Stimulated activated CD8-positive, alpha-beta memory T cell treated with anti-CD3 and anti-CD28 coated beads, Interleukin-2, amount 100 ng/mL, for 48 hours (primary cell): ENCODE measurements at places on chromosomes 1 and 21.

- peak; percentile 84 for DNase-seq
Observed at GRCh38 chr1:41739061-41739955, 179.4 kb downstream of the HIVEP3 start.

DNA sequence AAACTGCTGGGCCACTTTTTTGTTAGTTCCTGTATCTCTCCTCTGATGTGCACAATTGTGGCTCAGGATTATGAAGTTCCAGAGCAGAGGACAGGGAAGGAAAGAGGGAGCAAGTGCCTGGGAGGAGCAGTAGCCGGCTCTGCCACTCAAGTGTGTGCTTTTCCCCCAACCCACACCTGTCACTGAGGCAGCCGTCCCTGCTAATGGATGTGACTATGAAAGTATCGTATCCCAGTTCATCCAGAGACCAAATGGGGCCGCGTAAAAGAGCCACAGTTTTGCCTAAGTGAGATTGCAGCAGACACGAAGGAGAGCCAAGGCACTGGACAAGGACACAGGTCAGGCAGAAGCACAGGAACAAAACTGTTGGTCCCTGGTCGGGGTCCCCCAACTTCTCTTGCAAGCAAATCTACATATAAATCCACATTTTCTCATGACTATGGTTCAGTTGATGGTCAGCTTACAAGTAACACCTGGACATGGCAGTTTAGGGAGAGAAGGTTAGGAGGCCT lies 204.7 kb downstream of the RHOU start:
- no peak for DNase-seq

GRCh38 chr1:42657981-42658876 lies at the start of gene PPIH:
PPIH (plus strand) TSS chr1:42658423; CDS start chr1:42658447, 24 bp downstream.
- peak; percentile 92 for DNase-seq

GRCh38 chr1:232248276-232248820 lies 381.6 kb downstream of the SIPA1L2 start:
- DNase-seq, result no peak

DNA sequence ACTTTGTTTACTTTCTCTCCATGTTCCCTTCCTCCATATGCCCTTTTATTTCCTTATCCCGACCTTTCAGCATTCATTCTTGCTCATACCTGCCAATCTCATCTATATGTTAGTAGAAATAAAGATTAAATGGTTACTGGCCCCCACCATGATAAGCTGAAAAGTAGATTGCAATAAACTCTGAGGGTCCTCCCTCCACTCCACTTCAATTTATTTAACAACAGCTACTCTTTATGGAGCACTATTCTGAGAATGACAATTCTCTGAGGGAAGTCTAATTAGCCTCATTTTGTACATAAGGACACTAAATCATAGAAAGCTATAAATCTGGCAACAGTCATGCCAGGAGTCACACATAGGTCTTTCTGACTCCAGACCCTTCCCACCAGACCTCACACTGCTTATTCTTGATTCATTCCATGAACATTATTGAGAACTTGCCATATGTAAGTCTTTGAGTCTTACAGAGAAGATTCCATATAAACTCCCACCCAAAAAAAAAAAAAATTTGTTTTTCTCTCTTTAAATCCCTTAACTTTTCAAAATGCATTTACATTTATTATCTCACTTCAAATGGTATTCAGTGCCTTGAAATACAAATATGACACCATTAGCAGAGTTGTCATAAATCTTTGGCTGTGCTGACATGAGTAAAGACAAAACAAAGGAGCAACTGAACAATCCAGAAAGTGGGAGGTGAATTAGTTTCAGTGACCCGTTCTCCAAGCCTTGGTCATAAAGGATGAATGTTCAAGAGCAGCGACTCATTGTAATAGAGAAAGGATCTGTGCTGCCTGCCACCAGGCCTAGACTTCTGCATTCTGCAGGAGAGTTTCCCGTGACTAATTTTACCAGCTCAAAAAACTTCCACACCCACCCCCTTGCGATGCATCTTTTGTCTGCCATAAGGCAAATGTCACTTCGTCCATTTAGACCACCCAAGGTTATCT lies 28.5 kb downstream of the PALMD start:
- no peak for DNase-seq

DNA sequence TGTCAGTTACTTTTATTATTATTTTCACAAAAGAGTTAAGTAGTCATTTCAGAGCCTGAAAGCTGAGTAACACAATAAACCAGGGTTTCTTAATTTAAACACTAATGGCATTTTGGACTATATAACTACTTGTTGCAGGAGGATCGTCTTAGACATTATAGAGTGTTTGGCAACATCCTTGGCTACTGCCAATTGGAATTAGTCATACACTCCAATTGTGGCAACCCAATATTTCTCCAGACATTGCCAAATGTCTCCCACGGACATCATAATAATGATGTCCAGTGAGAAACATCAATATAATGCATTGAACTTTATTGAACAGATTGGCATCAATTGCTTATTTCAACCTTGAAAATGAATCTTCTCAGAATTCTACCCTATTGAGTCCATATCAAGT lies 441.9 kb upstream of the ADGRL4 start:
- no peak for DNase-seq

- DNase-seq, result no peak
Observed at GRCh38 chr1:1291548-1292441, 11.6 kb downstream of the SCNN1D start.

DNA sequence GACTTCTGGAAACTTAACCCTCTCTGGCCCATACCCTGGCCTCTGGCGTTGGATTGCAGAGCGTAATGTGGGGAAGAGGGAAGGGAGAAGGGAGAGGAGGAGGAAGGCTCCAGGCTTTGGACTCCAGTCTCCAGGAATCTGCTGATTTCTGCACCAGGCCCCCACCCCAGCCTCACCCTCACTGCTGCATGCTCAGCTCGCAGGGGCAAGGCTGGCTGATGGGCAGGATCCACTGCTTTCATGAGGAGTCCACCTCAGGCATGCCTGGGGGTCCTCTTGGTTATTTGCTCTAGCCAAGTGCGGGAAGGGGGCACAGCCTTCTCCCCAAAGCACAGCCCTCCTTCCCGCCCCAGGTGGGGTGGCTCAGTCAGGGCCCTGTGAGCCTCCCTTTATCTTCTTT lies 3.7 kb downstream of the OLFML3 start:
- no peak for DNase-seq

GRCh38 chr1:31510304-31510703 lies 66.0 kb upstream of the TINAGL1 start:
- DNase-seq, result no peak

GRCh38 chr1:226494092-226494609 lies 54.4 kb upstream of the STUM start:
- DNase-seq, result no peak

DNA sequence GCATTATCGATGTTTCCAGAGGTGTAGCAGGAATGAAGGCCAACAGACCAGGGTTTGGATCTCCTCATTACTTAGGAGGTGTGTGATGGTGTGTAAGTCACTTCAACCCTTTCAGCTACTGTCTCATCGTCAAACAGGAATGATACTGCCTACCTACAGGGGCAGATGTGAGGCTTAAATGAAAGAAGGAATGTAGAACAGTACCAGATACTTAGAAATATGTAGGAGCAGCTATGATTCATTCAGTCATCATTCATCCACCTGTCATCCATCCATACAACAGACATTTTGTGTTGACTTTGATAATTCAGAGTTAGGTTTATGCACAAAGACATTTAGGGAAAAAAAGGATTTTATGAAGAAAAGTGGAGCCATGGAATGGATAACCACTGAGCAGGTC lies 486.9 kb upstream of the DAB1 start:
- no peak for DNase-seq

- no peak for DNase-seq
Observed at GRCh38 chr1:234288946-234289345, 84.3 kb upstream of the COA6 start.

- DNase-seq, result peak; percentile 42
Observed at GRCh38 chr1:217482356-217483102, 148.4 kb downstream of the GPATCH2 start.

- DNase-seq, result no peak
Observed at GRCh38 chr1:150321826-150322166, 463 bp downstream of the PRPF3 start.

DNA sequence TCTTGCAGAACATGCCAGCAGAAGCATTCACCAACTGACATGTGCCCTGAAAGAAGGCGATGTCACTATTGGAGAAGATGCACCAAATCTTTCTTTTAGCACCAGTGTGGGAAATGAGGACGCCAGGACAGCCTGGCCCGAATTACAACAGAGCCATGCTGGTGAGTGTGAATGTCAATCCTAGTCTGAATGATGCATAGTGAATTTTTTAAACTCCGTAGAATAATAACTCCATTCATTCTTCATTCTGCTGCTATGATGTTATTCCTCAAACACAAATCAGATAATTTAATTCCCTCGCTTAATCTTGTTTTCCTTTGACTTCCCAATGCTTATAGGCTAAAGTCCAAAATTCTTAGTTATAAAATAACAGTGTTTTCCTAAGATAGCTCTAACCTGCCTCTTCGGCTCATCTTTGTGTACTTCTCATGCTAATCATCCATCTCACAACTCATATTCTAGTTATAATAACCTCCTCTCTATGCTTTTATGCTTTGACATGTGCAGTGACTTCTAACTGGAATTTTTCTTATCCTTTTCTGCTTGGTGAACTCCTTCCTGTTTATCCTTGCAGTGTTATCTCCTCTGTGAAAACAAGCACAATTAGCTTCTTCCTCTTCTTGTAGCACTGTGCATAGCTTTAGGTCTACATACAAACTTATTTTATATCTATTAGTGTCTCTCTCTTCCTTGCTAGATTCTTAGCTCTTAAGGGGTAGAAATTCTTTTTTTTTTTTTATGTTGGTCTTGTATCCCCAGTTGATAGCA lies 14.4 kb downstream of the SDCCAG8 start:
- DNase-seq, result no peak

GRCh38 chr1:174975764-174976163 lies 24.0 kb upstream of the CACYBP start:
- no peak for DNase-seq

DNA sequence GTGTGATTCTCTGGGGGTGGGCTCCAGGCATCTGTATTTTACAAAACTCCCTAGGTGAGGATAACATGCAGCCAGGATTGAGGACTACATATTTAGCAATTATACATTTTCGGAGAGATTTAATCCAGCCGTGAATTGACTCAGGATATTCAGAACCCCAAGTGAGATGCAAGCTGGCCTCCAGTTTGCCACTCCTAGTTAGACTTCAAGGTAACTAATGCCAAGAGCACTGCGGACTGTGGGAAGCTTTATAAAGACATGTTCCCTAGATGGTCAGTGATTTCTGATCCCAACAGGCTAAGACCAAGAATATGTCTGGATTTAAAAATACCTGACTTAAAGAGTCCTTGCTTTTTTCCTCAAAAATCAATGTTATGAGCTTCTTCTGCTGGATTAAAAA lies 308.5 kb downstream of the NTNG1 start:
- DNase-seq, result no peak

- DNase-seq, result no peak
Observed at GRCh38 chr1:107941123-107941522, 23.9 kb downstream of the VAV3 start.

DNA sequence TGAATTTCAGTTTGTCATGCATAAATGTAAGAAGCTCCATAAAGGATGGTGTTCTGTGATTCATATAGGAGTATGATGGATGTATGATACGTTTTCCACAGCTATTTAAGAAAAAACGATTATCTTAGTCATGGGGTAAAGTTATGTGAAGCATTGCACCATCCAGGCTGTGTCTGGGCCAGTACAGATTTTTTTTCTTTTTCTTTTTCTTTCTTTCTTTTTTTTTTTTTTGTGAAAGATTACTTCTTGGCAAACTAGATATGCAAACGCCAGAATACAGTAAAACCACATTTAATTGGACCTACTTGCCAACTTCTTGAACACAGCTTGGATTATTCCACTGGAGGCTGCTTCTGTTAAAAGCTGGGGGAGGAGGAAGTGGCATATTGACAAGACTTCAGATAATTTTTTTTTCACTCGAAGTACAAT lies 14.9 kb downstream of the ZBTB18 start:
- no peak for DNase-seq
